ENCODE measurements at places on chromosomes 13 and 19.

GRCh38 chr13:20161275-20161950 lies 561 bp upstream of the GJA3 start:
- DNase-seq, result no peak

DNA sequence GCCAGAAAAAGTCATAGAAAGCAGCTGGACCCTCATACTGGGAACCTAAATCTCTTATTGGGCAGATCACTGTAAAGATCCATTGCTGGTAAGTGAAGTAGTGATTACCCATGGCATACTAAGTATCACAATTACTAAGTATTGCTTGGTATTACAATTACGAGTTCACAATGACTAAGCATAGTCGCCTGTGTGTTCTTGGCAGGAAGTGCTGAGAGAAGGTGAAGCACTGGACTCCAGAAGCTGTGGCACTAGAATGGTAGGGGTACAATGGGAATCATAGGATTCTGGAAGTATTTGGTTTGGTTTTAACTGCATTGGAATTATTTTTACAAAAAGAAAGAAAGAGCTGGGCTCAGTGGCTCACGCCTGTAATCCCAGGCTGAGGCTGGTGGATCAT lies 20.3 kb downstream of the LGALS16 start:
- DNase-seq, result no peak

DNA sequence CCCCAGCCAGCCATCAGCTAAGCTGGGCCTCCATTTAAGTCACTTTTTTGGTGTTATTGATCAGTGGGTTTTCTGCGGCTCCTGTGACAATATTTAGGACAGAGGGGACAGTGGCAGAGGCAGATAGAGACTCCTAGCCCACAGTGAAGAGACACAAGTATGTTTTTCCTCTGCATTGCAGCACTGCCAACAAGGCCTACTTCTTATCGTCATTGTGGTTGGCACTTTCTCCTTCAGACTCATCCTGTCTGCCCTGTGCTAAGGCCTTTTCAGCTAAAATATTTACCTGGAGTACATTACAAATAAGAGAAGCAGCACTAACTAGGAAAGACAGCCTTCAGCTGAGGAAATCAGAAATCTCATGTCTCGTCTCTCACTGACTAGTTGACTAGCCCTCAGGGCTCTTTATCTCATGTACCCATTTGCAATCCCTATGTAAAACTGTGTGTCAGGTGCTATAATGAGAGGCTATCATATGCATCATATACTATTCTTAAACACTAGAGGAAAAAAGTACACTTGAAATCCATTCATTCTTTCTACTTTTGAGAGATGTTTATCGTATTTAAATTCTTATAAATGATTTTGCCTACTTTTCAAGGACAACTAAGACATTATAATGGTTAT lies 62.2 kb downstream of the ZAR1L start:
- no peak for DNase-seq

DNA sequence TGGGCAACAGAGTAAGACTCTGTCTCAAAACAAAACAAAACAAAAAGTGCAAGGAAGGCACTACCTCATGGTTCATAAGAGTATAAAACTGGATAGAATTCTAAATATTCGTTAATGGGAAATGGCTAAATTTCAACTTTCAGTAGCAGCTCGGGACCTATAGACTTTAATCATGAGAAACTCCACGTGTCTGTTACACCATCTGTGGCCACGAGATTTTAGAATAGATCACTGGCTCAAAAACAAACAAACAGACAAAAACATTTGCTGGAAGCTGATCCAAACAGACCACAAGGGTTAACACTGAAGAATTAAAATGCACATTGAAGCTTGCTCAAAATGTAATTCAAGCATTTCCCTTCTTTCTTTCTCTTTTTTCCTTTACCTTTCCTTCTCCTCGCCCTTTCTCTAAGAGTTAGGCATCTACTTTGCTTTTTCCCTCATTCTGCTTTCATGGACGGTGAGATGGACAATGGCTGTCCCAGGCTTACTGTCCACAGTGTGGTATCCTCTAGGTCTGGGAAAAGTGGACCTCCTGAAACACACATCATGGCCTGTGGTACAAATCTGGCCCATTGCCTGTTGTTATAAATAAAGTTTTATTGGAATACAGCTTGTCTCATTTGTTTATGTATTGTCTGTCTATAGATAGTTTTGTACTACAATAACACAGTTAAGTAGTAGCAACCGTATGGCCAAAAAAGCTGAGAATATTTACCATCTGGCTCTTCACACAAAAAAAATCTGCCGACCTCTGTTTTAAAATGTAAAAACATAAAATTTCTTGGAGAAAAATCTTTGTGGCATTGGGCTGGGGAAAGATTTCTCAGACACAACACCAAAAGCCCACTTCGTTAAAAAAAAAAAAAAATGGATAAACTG lies 10.3 kb downstream of the ELAVL1 start:
- no peak for DNase-seq

DNA sequence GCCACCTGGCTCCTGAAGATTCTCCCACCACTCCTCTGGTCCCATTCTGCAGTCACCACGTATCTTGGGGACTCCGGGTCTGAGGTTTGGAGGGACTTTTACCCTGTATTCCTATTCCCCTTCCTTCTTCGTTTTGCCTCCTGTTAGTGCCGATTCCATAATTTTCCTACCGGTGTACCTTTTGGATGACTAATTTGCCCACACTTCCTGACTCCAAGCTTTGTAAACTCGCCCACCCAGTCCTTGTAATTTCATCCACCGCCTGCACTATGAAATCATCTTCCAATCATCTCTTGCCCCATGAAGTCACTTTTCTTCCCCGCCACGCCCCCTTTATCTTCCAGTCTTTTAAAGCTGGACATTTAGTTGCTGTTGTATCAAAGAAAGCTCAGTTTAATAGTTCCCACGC lies 572 bp downstream of the UCHL3 start:
- DNase-seq, result peak; percentile 20

- no peak for DNase-seq
Measured at GRCh38 chr13:90485436-90485835, 862.1 kb upstream of the MIR17HG start.

GRCh38 chr13:88958821-88959220 lies 1287.7 kb downstream of the SLITRK5 start:
- DNase-seq, result no peak

DNA sequence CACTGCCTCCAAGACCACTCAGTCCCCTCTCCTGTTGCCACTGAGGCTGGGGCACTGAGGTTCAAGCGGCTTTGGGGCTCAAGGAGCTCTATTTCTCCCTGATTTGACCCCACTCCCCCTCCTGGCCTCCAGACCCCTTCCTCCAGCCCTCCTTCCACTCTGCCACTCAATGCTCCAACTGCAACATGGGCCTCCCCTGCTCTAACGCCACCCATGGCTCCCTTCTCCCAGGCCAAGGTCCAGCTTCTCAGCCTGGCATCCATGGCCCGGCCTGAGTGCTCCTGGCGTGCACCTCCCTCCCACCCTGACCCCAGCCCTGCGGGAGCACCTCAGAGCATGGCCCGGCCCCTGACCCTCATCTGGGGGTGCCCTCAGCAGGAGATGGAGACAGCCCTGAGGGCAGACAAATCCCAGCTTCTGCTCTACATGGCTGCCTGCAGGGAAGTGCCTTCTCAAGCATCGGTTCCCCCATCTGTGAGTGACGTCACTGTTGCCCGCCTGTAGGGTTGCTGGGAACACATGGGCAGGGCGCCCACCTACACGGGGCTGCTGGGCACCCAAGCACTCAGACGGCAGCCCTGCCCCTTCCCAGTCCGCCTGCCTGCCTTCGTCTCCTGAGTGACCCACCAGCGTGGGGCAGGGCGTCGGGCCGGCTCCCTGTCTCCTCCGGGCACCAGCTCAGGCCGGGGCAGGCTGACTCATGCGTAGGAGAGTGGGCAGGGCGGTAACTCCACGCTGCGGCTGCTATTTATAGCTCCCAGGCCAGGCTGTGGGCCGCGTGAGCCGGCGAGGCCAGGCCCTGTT lies 1.6 kb upstream of the DIRAS1 start:
- no peak for DNase-seq

- no peak for DNase-seq
Measured at GRCh38 chr13:103395139-103395538, 328.9 kb upstream of the SLC10A2 start.

GRCh38 chr19:38667661-38668171 lies 20.3 kb downstream of the ACTN4 start:
- no peak for DNase-seq

DNA sequence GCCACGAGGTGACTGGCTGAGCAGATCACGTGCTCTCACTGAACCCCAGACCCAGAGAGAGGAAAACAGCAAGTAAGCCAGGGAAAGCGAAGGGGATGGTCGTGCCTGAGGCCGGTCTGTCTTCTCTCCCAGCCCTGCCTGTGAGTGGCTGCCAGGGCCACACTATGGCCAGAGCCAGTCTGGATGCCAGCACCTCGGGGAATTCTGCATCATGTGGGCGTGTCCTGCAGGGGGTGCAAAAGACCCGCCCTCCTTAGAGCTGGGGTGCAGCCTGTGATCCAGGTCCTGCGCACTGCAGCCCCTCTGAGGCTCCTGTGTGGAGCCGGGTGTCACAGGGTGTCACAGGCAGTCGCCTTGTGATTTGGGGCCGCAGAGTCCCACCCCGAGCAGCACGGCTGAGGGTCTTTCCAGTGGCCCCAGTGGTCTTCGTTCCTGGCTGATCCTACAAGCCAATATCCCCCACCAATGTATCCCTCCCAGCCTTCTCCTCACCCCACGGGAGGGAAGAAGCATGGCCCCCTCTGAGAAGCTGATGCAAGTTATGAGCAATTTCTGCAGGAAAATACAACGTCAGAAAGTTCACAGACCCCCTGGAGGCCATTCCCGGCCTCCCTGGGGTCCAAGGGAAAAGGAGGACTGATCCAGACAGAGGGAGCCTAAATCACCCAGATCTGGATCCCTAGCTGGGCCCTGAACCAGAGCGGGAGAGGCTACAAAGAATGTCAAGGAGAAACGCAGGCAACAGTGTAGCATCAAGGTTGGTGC lies 7.7 kb downstream of the PPP1R12C start:
- no peak for DNase-seq

DNA sequence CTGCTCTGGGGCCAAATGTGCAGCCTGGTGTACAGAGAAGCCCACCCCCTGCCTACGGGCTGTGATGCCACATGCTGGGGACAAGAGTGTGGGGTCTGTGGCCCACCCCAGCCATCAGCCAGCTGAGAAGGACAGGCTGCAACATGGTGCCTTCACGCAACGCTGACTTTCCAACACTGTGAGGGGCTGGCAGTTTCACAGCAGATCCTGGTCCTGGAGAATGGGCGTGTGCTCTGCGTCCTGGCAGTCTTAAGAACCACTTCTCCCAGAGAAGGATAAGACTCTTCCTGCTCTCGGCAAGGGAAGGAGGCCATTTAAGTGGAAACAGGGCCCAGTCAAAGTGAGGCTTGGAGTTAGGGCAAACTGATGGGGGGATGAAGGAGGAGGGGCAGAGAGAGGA lies 4.6 kb downstream of the LRRC4B start:
- no peak for DNase-seq

GRCh38 chr13:35988648-35989081 lies 142.5 kb downstream of the DCLK1 start:
- no peak for DNase-seq

- no peak for DNase-seq
Measured at GRCh38 chr19:29644210-29644609, 21.1 kb upstream of the PLEKHF1 start.

DNA sequence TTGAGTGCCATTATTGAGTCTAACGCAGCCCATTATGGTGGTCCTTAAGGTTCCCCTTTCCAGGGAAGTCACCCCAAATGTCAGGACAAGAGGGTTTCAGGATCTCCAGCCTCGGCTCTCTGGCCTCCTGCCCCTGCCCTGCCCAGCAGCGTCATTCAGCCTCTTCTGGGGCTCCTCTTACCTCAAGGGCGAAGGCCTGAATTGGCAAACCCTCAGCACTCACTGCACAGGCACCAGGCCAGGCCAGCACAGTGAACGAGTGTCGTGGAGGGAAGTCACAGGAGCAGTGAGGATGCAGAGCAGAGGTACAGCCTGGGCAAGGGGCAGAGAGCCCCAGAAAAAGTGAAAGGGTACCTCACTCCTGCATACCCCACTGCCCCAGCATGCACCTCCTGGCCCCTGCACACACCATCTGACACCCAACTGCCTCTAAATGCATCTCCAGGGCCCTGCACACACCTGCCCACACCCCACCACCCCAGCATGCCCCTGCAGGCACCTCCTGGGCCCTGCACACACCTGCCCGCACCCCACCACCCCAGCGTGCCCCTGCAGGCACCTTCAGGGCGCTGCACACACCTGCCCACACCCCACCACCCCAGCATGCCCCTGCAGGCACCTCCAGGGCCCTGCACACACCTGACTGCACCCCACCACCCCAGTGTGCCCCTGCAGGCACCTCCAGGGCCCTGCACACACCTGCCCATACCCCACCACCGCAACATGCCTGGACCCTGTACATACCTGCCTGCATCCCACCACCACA lies 19.8 kb downstream of the SLC25A42 start:
- no peak for DNase-seq

GRCh38 chr19:45866400-45867176 lies 2.5 kb downstream of the FOXA3 start:
- no peak for DNase-seq

GRCh38 chr13:50421473-50422130 lies 406.4 kb downstream of the KCNRG start:
- peak; percentile 52 for DNase-seq

- DNase-seq, result no peak
Measured at GRCh38 chr19:53580871-53581835, 43.2 kb downstream of the ZNF331 start.

DNA sequence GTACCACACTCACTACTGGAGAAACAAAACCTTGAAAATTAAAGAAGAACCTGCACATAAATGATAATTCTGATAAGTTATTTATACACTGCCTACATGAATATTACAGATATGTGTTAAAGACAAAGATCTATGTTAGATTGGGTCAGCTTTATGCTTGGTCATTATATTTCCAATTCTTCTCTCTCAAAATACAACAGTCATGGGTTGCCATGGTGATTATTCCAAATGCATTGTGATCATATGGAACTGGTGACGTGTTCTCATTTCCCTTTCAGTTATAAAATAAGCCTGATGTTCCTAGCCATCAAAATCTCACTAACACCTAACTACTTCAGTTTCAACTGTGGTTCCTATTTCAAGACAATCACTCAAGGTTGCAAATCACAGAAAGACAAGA lies 1416.4 kb downstream of the UQCRFS1 start:
- DNase-seq, result no peak

GRCh38 chr13:77916488-77916887 lies 2.1 kb downstream of the EDNRB start:
- no peak for DNase-seq

DNA sequence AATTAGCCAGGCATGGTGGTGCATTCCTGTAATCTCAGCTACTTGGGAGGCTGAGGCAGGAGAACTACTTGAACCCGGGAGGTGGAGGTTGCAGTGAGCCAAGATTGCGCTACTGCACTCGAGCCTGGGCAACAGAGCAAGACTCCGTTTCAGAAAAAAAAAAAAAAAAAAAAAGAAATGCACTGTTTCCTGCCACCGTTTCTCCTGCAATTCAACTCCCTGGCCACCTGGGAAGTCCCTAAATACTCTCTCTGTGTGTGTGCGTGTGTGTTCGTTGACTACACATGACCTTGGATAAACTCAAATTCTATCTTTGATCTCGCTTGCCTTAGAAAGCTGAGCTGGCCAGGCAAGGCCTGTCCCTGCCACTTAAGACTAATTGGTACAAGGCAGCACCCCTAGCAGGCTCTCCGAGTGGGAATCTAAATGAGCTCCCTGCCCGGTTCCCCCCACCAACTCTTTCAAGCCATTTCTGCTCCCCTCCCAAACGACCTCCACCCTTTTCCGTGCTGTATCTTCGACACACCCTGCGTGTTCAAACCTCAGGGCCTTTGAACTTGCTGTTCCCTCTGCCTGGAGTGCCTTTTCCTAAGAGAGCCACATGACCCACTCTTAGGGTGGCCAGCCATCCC lies 5.2 kb upstream of the BCAT2 start:
- DNase-seq, result no peak

GRCh38 chr19:40381321-40381720 lies 8.7 kb downstream of the HIPK4 start:
- DNase-seq, result no peak

Measured in NCI-H187 treated with DMSO at 0.1 percent for 48 hours (cell line).